ENCODE measurements at places on chromosomes 2 and 18.

GRCh38 chr2:20050646-20051531, 539 bp downstream of the LAPTM4A start:
- DNase-seq = peak; percentile 35

DNA sequence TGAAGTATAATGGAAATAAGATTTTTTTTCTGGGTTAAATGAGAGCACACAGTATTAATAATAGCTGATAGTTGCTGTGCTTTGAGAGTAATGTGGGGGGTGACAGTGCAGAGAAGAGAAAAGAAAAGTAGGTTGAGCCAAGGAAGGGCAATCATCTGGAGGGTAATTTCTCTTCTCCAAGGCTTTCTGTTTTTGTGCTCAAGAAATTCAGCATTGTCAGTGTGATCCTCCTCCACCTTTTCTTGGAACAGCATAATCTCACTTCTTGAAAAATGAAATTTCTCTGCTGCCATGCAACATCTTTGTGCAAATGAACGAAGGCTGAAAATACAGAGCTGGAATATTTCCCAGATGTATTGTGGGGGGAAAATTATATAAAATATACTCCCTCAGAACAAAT, 673.1 kb downstream of the LRRTM4 start:
- no peak for DNase-seq

- DNase-seq = peak; percentile 36
Measured at GRCh38 chr2:173354582-173355131, at the start of gene CDCA7. CDCA7 (plus strand) TSS chr2:173354872; CDS start chr2:173354964, 92 bp downstream.

- no peak for DNase-seq
Measured at GRCh38 chr2:211845338-211846035, 693.1 kb downstream of the ERBB4 start.

GRCh38 chr2:34179511-34179910, 580.4 kb upstream of the FAM98A start:
- no peak for DNase-seq

DNA sequence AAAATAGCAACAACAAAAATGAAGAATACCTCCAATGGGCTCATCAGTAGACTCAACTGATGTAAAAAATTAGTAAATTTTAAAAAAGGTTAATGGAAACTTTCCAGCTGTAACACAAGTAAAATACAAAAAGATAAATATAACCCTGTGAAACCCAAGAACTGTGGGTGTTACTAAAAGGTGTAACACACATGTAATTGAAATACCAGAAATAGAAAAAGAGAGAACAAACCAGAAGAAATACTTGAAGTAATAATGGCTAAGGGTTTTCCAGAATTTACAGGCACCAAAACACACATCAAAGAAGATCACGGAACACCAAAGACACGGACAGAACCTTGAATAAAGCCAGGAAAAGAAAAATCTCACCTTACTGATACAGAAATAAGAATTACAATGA, 590.6 kb upstream of the RAB6C start:
- no peak for DNase-seq

DNA sequence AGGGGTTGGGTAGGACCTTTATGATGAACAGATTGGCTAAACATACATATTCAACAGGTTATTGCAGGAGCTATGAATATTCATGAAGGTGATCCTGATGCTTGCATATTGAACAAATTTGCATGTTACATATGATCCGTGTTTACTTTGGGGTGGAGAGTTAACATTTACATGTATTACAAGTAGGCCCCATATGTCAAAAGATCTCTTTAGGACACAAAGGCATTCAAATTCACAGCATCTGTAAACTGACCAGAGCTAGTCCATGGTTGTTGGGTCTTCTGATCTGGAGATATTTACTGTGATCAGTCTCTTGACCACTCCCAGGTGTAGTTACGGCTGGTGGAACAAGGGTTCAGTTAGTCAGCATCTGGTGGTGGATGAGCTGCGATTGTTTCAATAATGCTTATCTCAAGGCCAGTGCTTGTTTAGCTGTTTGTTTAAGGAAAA, 80.4 kb downstream of the PMAIP1 start:
- DNase-seq = no peak

GRCh38 chr2:241505086-241505780, 3.2 kb downstream of the STK25 start:
- no peak for DNase-seq

GRCh38 chr2:220001751-220002150, 374.3 kb downstream of the SLC4A3 start:
- no peak for DNase-seq

- DNase-seq = no peak
Measured at GRCh38 chr18:57603871-57604270, 17.4 kb upstream of the FECH start.

DNA sequence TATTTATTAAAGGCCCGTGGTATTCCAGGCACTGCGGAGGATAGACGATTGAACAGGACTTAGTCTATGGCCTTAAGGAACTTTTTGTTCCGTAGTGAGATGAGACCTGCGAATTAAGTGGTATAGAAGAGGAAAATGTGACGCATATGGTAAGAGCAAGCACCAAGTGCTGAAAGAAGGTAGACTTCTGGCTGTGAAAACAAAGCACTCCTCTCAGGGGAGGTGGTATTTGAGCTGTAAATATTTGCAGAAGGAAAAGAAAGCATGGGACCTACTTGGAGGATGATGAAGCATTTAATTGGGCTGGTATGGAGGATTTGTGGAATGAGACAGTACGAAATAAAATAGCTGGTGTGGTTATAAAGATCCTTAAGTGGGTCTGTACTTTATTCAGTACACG, 62.5 kb downstream of the GPR39 start:
- DNase-seq = no peak

- DNase-seq = no peak
Measured at GRCh38 chr2:187509667-187510417, 44.4 kb downstream of the TFPI start.

GRCh38 chr18:45482286-45482685, 133.0 kb upstream of the SLC14A2 start:
- no peak for DNase-seq

DNA sequence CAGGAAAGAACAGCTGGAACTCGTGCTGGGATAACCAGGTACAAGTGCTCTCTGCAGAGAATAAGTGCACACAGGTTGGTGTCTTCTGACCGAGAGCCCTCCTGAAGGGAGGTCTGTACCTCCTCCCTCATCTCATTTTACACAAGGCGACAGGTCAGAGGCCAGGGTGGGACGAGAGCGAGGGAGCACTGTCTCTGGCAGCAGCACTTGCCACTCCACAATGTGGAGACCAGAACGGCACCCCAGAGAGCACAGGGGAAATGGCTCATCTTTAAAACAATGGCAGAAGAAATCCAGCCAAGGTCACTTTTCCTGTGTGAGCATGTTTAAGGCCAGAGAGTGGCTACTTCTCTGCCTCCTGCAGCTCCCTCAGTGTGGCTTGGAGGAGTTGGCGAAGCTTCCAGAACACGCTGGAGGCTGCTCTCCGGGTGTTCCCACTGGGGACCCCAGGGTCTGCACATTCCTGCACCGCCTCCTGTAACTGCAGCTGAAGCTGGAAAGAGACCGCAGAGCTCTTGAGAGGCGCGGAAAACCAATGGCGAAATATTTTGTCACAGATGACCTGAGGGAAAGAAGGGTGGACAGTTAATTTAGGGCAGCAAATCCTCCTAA, 20.8 kb downstream of the DIPK1C start:
- DNase-seq = no peak

GRCh38 chr2:105814291-105814940, 69.7 kb downstream of the NCK2 start:
- DNase-seq = no peak

GRCh38 chr18:79062806-79063205, 6.4 kb upstream of the ATP9B start:
- no peak for DNase-seq

- DNase-seq = no peak
Measured at GRCh38 chr18:61831071-61831470, 61.7 kb downstream of the RNF152 start.

GRCh38 chr2:95267458-95268210, 6.6 kb upstream of the PROM2 start:
- DNase-seq = no peak

DNA sequence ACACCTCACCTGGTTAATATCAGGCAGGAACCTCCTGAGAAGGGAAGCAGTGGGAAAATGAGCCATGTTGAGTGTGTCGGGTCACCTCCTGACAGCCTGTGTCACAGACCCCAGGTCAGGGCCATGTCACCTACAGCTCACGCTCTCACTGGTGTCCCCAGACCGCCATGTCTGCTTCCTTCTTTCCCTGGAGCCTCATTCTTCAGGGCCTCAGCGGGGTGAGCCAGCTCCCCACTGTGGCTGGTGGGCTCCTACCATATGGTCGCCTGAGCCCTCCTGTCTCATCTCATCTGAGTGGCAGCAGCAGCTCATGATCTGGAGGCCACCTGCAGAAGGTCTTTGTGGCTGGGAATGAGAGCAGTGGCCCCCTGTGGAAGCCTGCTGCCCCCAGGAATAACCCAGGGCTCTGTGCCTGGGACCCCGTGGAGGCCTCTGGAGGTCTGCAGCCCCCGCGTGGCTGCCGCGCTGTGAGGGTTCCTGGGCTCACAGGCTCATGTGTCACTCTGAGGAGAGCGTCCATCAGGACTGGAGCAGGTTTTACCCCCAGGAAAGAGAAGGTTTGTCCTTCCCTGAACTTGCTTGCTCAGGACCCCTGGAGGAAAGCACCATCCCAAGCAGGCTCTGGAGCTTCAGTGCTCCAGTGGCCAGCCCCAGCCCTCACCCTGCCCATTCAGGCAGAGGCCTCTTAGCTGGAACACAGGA, 56.4 kb downstream of the FAM168B start:
- no peak for DNase-seq

DNA sequence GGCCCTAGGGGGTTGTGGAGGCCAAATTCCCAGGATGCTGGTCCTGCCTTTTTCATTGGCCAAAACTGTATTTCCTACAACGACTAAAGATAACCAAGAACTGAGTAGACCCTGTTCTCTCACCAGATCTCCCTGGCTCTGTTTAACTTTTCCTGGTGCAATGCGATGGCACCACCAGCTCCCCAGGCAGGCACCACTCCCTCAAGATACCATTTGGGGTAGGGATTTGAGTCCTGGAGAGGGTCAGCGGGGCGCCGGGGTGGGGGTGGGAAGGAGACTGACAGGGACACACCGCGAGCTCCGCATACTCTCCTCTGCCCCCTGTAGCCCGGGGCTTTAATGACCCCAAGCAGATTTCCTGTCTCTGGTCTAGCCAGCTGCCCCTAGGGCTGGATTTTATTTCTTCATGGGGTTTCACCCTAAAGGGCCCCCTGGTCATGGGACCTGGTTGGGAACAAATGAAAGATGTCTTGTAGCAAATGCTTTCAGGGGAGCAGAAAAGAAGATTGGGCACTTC, 7.3 kb downstream of the SIX2 start:
- no peak for DNase-seq

GRCh38 chr2:158381205-158381604, 75.3 kb downstream of the CCDC148 start:
- DNase-seq = no peak

GRCh38 chr2:72271766-72272641, 124.3 kb upstream of the CYP26B1 start:
- no peak for DNase-seq

DNA sequence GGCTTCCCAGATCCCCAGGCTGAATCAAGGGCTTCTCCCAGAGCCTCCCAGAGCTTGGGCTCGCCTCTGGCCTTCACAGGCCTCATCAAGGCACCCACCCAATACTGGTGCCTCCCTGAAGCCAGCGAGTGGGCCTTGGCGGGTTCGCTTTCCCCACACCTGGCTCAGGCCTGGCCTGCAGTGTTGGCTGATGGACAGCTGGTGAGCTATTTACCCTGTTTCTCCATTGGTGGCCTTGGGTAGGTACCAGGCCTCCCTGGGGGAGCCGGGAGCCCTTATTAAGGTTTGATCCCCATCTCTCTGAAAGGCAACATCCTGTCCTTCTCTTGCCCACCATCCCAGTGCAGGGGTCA, 18.2 kb upstream of the DUSP2 start:
- no peak for DNase-seq

DNA sequence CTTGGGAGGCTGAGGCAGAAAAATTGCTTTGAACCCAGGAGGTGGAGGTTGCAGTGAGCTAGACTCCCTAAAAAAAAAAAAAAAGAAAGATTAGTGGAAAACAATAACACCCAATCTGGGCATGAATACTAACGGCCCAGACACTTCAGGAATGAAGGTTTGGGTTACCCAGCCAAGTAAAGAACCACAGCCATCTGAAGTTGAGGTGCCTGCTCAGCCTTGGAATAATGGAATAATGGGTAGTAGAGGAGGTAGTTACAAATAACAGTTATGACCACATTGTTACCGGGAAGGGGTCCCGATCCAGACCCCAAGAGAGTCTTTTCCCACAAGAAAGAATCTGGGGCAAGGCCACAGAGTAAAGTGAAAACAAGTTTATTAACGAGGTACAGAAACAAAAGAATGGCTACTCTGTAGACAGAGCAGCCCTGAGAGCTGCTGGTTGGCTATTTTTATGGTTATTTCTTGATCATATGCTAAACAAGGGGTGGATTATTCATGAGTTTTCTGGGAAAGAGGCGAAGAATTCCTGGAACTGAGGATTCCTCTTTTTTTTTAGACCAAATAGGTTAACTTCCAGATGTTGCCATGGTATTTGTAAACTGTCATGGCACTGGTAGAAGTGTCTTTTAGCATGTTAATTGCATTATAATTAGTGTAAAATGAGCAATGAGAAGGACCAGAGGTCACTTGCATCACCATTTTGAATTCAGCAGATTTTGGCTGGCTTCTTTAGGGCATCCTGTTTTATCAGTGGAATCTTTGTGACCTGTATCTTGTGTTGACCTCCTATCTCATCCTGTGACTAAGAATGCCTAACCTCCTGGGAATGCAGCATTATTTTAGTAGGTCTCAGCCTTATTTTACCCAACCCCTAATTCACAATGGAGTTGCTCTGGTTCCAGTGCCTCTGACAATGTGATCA, 96.2 kb upstream of the HAAO start:
- no peak for DNase-seq

DNA sequence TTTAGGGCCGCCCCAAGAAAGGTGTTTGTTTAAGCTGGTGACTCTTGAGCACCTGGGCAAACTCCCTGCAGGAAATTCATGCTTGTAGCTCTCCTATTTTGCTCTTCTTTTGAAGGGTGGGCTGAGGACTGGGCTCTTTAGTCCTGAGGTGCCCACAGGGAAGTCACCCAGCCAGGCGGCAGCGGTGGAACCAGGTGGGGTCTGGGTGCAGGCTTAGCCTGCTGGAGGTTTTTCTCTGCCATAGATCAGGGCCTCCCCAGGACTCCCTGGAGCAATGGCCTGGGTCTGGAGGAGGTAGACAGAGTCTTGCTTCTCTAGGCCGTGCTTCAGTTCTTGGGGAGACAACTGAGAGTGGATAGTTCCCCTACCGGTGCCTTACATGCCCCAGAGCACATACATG, 99.9 kb downstream of the CLIP4 start:
- DNase-seq = no peak

DNA sequence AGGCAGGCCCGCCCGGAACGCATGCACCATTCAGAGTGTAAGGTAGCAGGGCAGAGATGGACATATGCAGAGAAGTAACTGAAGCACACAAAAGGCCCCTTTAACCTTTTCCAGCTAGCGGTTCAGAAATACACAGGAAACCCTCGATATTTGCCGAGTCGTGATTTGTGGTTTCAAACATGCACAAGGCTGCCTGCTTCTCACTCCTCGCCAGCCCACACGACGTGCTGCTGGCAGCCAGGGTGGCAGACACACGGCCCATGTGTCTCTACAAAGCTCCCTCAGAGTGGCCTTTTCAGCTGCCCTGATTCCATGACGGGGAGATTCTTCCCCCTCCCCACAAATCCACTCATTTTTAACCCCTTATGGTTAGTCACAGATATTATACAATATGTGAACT, 23.6 kb downstream of the ZBTB7C start:
- no peak for DNase-seq

- no peak for DNase-seq
Measured at GRCh38 chr2:88669482-88670214, 21.8 kb upstream of the RPIA start.
